ENCODE measurements at places on chromosomes 1 and 21.

GRCh38 chr1:81432059-81432458, 368.7 kb upstream of the ADGRL2 start:
- DNase-seq: no peak

DNA sequence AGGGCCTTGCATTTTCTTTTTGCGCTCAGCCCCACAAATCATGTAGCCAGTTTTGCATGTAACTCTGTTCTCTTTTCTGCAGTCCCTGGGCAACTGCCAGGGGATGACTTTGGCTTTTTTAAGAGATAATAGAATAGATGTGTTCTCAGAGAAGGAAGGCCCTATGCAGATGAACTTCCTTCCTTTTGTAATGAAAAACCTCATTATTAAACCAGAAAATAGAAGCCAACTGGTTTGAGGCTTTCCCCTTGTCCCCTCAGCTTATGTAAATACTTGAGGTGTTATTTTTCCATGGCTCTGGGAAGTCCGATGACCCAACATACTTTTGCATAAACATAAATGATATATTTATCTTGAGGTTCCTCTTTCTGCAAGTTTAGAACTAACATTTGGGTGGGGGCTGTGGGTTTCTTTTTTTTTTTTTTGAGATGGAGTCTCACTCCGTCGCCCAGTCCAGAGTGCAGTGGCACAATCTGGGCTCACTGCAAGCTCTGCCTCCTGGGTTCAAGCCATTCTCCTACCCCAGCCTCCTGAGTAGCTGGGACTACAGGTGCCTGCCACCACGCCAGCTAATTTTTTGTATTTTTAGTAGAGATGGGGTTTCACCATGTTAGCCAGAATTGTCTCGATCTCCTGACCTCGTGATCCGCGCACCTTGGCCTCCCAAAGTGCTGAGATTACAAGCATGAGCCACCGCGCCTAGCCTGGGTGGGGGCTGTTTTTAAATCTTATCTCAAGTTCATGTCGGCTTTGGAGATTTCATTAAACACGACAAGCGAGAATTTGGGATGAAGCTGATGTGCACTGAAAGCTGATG, 14.4 kb upstream of the FCRL5 start:
- DNase-seq: no peak

- no peak for DNase-seq
Measured at GRCh38 chr1:231310391-231310934, 27.2 kb downstream of the EXOC8 start.

DNA sequence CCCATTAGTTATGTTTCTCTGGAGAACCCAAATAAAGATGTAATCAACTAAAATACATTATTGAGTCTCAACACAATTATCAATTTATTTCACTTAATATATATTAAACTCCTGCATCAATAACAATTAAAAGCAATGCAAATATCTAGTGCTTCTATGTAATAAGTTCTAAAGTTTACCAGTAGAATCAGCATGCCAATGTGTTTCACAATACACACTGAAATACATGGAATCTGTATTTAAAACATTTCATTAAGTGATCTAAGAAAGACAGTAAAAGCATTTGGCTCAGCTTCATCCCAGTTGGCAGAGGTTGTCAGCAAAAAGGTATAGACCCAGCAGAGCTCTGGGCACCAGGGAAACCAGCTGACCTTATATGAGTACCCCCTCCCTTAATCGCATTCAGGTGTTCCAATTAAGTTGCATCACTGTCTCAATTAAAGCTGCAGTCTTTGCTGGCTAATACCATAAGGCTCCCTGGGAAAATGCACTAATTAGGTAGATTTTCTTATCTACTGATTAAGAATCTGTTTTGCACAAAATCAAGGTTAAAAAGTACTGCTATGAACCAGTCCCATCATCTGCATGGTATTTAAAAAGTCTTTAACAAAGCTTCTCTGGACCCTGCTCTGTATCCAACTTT, 63.1 kb downstream of the NIBAN1 start:
- no peak for DNase-seq

- no peak for DNase-seq
Measured at GRCh38 chr1:52855584-52855983, 13.0 kb downstream of the ZYG11A start.

DNA sequence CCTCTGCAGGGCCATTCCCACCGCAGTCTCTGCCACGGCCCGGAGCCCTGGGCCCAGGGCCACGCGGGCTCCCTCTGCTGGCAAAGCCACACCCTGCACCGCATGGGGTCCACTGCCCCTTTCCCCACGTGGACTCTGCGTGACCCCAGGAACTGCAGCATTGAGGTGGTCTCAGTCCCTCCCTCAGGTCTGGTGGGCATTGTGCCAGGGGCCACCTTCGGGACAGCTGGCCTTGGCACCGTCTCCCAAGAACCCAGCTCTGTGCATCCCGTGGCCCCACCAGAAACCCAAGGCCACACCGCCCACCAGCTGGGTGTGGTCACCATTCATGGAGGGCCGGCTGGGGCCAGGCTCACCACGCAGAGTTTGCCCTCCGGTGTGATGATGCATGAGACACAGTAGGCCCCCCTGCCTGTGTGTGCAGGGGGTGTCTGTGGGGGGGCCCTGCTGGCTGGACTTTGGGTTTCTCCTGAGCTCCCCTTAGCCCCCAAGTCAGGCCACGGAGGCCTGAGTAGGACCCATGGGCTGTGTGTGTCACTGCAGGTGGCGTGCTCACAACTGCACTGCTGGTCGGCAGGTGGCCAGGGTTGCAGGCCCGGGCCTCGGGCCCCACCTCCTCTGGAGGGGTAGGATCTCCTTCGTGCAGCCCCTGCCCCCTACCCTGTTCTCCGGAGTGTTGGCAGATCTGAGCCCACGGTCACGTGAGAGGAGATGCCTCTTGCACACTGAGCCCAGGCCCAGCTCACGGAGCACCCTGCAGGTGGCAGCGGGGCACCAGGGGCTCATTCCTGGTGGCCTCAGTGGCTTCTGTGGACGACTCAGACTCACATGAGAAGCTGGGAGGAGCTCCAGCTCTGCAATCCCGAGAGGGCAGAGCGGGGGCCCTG, 5.8 kb downstream of the VWA1 start:
- DNase-seq: peak; percentile 57

GRCh38 chr1:87061742-87062156, 147.3 kb downstream of the HS2ST1 start:
- no peak for DNase-seq

DNA sequence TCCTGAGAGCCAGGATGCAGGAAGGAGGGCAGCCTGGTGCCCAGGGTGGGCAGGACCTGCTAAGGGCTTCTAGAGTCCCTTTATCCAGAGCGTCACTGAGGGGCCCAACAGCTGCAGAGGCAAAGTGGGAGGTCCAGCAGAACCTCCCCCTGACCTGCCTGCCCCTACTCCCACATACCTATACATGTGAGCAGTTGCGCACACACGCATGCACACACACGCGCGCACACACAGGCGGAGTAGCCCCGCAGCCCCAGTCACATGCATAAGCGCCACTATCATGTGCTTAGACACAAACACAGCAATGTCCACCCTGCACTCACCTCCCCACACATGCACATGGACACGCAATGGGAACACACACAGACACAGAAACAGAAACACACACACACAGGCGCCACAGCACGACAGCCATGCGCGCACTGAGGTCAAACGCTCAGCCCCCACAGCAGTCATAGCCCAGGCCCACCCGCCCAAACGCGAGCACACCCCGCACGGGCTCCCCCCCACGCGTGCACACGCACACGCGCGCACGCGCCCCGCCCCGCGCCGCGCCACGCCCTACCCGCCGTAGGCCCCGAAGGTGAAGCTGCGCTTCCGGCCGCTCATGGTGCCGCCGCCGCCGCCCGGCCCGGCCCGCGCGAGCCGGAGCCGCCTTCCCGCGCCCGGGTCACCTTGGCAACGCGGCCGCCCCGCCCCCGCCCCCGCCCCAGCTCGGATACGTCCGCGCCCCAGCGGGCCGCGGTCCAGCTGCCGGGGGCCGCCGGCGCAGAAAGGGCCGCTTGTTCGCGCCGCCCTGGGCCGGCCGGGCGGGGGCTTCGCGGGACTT, 17.7 kb downstream of the RAP1GAP start:
- no peak for DNase-seq

DNA sequence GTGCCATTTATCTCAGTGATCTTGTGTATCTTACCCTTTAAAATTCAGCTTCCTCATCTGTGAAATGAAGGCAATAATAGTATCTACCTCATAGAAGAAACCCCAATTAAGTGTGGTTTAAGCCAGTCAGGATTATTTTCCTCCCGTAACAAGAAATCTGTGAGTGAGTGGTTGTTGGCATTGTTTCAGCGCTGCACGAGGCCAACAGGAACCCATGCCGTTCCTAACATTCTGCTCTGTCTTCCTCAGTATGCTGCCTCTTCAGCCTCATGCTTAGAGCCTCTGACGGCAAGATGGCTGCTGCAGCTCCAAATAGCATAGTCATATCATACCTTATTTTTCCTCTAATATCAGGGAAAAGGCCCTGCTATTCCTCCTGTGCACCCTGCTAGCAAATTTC, 289.7 kb downstream of the TM2D1 start:
- DNase-seq: no peak

- DNase-seq: no peak
Measured at GRCh38 chr1:175145899-175146528, 46.6 kb downstream of the KIAA0040 start.

DNA sequence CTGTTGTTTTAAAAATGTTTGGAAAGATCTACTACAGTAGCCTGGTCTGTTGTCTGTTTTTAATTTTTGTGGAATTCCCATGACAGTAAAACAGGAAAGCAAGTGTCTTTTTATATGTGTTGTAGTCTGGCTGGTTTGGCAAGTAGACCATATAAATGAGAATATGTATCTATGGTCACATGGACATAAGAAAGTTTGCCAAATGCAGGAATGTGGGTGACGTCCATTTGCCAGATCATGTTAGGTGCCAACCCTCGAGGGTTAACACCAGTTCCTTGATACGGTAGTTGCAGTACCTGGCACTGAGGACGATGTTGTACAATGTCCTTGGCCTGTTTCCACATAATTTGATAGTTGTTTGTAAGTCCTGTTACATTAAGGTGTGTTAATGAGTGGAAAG, 6.2 kb downstream of the DAP3 start:
- DNase-seq: no peak

DNA sequence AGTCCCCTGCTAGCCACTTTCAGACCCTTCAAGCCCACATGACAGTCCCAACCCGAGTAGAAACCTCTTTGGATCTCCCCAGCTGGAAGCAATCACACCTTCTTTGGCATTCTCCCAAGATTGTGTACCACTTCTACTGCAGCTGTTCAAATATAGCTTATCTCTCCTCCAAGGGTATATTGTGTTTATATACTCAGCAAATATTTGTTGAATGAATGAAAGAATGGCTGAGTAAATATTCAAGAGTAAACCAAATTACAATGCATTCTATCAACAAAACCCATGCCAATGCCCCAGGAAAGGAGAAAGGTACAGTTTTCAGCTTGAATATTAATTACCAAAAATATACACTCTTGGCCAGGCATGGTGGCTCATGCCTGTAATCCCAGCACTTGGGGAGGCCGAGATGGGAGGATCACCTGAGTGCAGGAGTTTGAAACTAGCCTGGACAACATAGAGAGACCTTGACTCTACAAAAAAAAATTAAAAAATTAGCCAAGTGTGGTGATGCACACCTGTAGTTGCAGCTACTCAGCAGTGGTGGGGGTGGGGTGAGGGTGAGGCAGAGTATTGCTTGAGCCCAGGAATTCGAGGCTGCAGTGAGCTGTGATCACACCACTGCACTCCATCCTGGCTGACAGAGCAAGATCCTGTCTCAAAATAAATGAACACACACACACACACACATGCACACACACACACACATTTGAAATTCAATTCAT, 68.5 kb downstream of the NIBAN1 start:
- DNase-seq: no peak

DNA sequence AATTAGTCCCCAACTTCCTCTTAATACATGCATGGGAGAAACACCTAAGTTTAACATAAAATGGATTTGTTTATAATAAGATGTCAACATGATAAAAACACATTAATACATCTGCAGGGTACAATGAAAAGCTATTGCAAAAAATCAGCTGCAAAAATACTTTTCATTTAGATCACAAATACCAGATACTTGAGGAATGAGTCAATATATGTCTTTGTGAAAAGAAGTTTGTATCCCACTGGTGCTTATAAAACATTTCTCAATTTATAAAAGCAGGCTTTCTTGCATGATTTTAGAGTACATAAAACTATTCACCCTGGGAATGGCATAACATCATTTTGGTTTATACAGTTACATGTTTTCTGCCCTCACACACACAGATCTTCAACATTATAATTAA, 18.6 kb upstream of the PRKAA2 start:
- no peak for DNase-seq

GRCh38 chr1:20625176-20626097, 7.8 kb upstream of the PINK1 start:
- no peak for DNase-seq

- DNase-seq: no peak
Measured at GRCh38 chr1:110057963-110058518, 12.4 kb downstream of the ALX3 start.

DNA sequence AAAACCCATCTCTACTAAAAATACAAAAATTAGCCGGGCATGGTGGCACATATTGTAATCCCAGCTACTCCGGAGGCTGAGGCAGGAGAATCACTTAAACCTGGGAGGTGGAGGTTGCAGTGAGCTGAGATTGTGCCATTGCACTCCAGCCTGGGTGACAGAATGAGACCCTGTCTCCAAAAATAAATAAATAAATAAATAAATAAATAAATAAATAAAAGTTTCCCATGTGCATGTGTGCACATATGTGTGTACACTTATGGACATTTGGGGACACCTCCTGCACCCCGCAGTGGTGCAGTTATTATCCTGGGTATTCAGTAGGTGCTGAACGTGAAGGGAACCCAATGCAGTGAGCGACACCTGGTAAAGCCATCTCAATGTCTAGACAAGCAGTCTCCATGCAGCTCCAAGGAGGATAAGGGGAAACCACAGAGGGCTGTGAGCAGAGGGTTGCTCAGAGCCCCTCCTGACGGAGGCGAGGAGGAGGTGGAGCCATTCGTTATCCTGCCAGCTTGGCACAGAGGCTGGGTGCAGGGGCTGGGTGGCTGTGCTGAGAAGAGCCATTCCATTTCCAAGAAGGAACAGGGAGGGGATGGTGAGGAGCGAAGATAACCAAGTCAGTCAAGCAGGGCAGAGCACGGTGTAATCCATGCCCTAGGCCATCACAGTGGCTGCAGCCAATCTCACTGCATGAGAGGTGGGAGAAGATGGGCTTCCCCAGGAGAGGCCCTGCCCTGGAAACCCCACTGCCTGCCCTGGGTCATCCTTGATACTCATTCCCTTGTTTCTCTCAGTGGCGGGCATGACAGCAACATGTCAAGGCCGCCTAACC, 25.6 kb downstream of the UBIAD1 start:
- DNase-seq: no peak

Data from stimulated activated CD4-positive, alpha-beta T cell treated with anti-CD3 and anti-CD28 coated beads, Interleukin-12 subunit alpha, Interleukin-12 subunit beta, amount 100 ng/mL, for 24 hours (primary cell).